Gastroesophageal sphincter (tissue), 4 donors: ENCODE measurements at places on chromosomes 7 and 10. TPM values are rescaled to one million over a fixed set of nuclear protein-coding genes. Genes with fewer than 3 reads are reported as not detected.

The TDRD1 gene
- not detected for total RNA-seq

- no peak for ATAC-seq
These were observed 192.3 kb downstream of the VTI1A start for GRCh38 chr10:112639298-112639697.

DNA sequence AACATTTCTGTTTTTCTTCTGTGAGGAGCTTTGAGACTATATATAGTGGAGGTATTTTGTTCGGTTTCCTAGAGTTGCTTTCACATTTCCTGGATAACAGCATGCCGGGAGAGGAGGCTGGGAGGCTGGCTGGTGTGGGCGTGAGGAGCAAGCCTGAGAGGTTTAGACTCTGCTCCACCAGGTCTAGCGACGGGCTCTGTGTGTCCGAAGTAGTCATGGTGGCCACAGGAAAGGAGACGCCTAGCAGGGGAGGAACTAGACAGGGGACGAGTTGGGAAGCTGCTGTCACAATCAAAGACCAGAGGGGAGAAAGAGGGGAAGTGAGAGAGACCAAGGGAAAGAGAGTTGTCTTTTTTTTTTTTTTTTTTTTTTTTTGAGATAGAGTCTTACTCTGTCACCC lies 19.6 kb downstream of the PTPRE start:
- no peak for ATAC-seq

DNA sequence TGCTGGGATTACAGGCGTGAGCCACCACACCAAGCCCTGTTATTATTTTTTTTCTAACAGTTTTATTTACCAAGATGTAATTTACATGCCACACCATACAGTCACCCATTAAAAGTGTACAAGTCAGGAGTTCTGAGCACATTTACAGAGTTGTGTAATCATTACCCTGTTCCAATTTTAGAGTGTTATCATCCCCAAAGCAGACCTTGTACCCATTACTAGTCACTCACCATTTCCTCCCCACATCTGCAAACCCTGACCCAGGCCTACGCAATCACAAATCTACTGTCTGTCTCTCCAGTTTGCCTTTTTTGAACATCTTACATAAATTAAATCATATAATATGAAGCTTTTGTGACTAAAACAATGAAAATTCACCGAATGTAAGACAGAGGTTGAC lies 402.9 kb upstream of the FOXK1 start:
- no peak for ATAC-seq
